ENCODE measurements at places on chromosomes 4 and X.

- peaks cover 4% of the 10 kb centered on the region for H3K4me1 ChIP-seq
- DNase-seq = peak; percentile 65
- no peak overlapping the region for H3K27ac ChIP-seq
- no peaks in the 10 kb centered on the region for H3K36me3 ChIP-seq
These were observed 9.4 kb downstream of the UVSSA start for GRCh38 chr4:1356181-1356998.

GRCh38 chr4:137558951-137559350 is 26.7 kb upstream of the PCDH18 start:
- no peak for DNase-seq
- H3K27ac ChIP-seq = no peak overlapping the region
- H3K36me3 ChIP-seq = no peaks in the 10 kb centered on the region
- no peaks in the 10 kb centered on the region for H3K4me1 ChIP-seq

DNA sequence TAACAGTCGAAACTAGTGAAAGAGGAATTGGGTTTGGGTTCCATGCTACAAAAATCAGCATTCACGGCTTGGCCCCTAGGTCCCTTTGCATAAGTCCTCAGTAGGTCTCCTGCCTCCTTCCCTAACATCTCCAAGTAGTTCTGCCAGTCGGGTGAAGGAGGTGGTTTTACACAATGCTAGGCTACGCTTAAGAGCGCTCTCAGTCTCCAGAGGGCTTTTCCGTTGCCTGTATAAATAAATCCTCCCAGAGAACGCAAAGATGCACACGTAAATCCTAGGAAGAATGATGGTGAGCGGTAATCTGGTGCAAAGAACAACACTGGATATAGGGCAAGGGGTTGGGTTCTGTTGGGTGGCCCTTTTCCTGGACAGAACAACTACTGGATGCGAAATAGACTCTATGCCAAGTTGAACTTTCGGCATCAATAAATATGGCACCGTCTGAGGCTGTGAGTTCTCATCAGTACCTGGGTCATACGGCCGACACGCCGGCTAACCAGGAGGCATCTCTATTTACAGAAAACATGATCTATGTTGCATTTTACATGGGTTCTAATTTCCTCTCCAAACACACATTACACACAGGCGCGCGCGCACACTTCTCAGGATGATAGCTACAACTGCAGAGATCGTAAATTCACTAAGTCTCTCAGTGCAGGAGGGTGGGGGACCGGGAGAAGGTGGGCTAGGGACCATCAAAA is 1.3 kb downstream of the CAMK2D start:
- H3K27me3 ChIP-seq = no peaks in the 10 kb centered on the region
- H3K36me3 ChIP-seq = peaks cover 7% of the 10 kb centered on the region
- H3K27ac ChIP-seq = peak overlapping the region; percentile 98
- DNase-seq = peak; percentile 52

- no peak overlapping the region for H3K27ac ChIP-seq
- H3K4me1 ChIP-seq = peaks cover 3% of the 10 kb centered on the region
- H3K36me3 ChIP-seq = no peaks in the 10 kb centered on the region
- H3K4me3 ChIP-seq = no peak overlapping the region
- no peaks in the 10 kb centered on the region for H3K27me3 ChIP-seq
These were observed 287.2 kb downstream of the OPHN1 start for GRCh38 chrX:68146054-68146453.

DNA sequence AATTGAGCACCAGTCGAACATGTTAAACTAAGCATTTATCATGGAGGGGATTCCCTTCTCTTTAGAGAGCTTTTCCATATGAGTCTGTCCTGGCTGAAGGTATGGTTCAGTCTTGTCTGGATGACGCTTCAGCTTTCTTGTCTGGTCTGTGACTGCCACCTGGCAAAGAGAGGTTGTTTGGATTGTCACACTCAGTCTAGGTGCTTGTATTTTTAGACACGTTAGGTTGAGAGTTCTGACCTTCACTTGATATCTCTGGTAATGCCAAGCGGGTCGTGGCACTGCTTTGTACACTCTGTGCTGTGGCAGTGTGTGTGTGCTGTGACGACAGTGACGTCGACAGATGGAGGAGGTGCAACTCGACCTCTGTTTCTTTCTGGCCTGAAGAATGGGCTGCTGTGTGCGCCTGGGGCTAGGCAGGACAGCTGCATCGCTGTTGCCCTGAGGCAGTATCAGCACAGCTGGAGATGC is 12.6 kb downstream of the NOCT start:
- no peak for DNase-seq
- no peak overlapping the region for H3K27ac ChIP-seq
- peaks cover 2% of the 10 kb centered on the region for H3K36me3 ChIP-seq
- peaks cover 11% of the 10 kb centered on the region for H3K4me1 ChIP-seq
- no peaks in the 10 kb centered on the region for H3K27me3 ChIP-seq

- H3K27me3 ChIP-seq = no peaks in the 10 kb centered on the region
- H3K36me3 ChIP-seq = peaks cover 11% of the 10 kb centered on the region
- no peak overlapping the region for H3K27ac ChIP-seq
- DNase-seq = no peak
These were observed 82.4 kb upstream of the HPRT1 start for GRCh38 chrX:134377537-134377936.

DNA sequence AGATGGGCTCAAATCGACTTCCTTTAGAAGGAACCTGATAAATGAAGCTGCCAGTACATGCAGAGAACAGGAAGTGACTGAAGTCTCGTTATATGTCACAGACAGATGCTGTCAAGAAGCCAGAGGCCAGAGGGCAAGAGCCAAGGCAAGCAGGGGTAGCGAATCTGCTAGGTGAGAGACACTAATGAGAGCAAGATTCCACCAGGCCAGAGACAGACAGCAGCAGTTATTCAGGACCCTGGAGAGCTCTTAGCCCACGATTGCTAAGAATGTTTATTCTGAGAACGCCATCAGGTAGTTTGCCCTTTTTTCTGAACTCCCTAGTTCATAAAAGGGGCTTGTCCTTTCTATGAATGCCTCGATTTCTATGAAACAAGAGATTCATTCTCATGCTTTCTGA is 73.7 kb downstream of the BEND2 start:
- no peak overlapping the region for H3K27ac ChIP-seq
- H3K4me1 ChIP-seq = no peaks in the 10 kb centered on the region
- no peak overlapping the region for H3K4me3 ChIP-seq
- no peak for DNase-seq
- no peaks in the 10 kb centered on the region for H3K36me3 ChIP-seq
- no peaks in the 10 kb centered on the region for H3K27me3 ChIP-seq

DNA sequence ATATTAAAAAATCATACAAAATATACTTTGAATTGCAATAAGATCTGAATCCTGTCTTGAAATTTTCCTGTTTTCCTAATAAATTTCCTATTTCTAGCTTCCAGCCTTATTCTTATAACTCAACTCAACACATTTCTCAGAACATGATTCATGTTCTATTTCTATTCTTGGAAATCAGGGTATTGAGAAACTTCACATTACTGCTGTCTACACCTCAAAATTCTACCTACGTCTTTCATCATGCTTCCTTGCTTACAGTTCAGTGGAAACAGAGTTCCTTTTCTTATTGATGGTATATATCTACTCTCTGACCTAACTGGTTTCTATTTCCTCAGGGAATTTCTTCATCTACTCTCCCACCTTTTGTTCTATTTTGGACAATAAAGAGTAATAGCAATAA is 2139.0 kb downstream of the ARAP2 start:
- no peak for DNase-seq
- no peak overlapping the region for H3K4me3 ChIP-seq
- no peaks in the 10 kb centered on the region for H3K4me1 ChIP-seq
- H3K36me3 ChIP-seq = no peaks in the 10 kb centered on the region
- H3K27me3 ChIP-seq = no peaks in the 10 kb centered on the region

- no peak for DNase-seq
- no peak overlapping the region for H3K27ac ChIP-seq
- no peaks in the 10 kb centered on the region for H3K27me3 ChIP-seq
- H3K4me3 ChIP-seq = no peak overlapping the region
- no peaks in the 10 kb centered on the region for H3K4me1 ChIP-seq
These were observed 432.4 kb downstream of the DMD start for GRCh38 chrX:32778965-32779364.

- no peak overlapping the region for H3K27ac ChIP-seq
- H3K36me3 ChIP-seq = no peaks in the 10 kb centered on the region
- no peak overlapping the region for H3K4me3 ChIP-seq
- H3K4me1 ChIP-seq = no peaks in the 10 kb centered on the region
- DNase-seq = no peak
- peaks cover 1% of the 10 kb centered on the region for H3K27me3 ChIP-seq
These were observed 15.1 kb upstream of the NKX3-2 start for GRCh38 chr4:13559413-13559812.

DNA sequence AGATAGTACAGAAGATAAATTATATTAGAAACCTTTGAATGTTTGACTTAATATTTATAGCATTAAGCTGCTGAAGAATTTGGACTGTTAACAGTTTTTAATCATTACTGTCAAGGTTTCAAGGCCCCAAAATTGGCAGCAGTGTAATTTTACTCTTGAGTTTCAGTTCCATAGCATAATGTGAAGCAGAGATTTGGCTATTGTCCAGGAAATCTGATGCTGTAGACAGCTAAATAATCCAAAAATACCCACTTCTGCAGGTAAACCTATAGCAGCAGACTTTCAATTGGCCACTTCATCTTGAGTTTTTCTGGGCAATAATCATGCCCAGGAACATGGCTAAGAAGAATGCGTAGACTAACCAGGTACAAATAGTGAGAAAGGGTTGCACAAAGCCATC is 85.0 kb downstream of the RCHY1 start:
- peaks cover 2% of the 10 kb centered on the region for H3K27me3 ChIP-seq
- H3K4me1 ChIP-seq = no peaks in the 10 kb centered on the region
- no peaks in the 10 kb centered on the region for H3K36me3 ChIP-seq
- no peak overlapping the region for H3K27ac ChIP-seq
- no peak overlapping the region for H3K4me3 ChIP-seq

Measured in activated naive CD8-positive, alpha-beta T cell treated with anti-CD3 and anti-CD28 coated beads, Interleukin-2, amount 10 ng/mL, durations not matched to agents 7 days and 5 days (primary cell).